ENCODE measurements at places on chromosomes 13 and 19. TPM values are rescaled to one million over a fixed set of nuclear protein-coding genes. Genes with fewer than 3 reads are reported as not detected.

The PALM3 gene
- not detected for total RNA-seq

The FXYD5 gene
- total RNA-seq: 42.6 TPM

The CACNA1A gene
- 0.24 TPM for total RNA-seq

The TMEM255B gene
- 0.61 TPM for total RNA-seq

The RNF225 gene
- not detected for total RNA-seq

The COL4A1 gene
- total RNA-seq: 63.0 TPM

The CNN1 gene
- 0.47 TPM for total RNA-seq

The MICU2 gene
- 47.5 TPM for total RNA-seq

The SHFL gene
- total RNA-seq: 22.8 TPM

The GFY gene
- total RNA-seq: not detected

The MUC16 gene
- 0.61 TPM for total RNA-seq

The SYNE4 gene
- 3.1 TPM for total RNA-seq

The FGF22 gene
- not detected for total RNA-seq

The PDX1 gene
- total RNA-seq: not detected

The KANK2 gene
- 12.3 TPM for total RNA-seq

The ZNF417 gene
- 15.1 TPM for total RNA-seq

The SLC25A41 gene
- total RNA-seq: 0.05 TPM

The GATAD2A gene
- total RNA-seq: 24.9 TPM

The MEF2B gene
- total RNA-seq: 0.42 TPM

The CDX2 gene
- total RNA-seq: 0.09 TPM

The C13orf42 gene
- total RNA-seq: 0.05 TPM

The DLL3 gene
- total RNA-seq: 0.14 TPM

The NUMBL gene
- 2.0 TPM for total RNA-seq

The SYNGR4 gene
- not detected for total RNA-seq

Data from thymus (tissue), 14 donors.